NCI-H1436 treated with DMSO at 0.1 percent for 48 hours (cell line): ENCODE measurements at places on chromosomes 6 and 20.

DNA sequence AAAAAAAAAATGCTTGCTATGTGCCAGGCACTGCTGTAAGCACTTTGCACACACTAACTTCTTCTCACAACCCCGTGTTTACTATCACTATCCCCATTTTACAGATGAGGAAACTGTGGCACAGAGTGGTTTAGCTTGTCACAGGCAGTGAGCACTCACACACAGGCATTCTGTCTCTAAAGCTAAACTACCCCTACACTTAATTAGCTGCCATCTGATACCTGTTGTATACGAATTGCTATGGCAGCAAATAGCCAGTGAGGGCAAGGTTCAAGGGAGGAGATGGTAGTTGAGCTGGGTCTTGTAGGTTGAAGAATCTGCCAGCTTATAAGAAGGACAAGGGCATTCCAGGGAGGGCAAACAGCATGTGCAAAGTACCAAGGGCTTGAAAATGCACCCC is 5.2 kb downstream of the TNNC2 start:
- peak; percentile 17 for DNase-seq

DNA sequence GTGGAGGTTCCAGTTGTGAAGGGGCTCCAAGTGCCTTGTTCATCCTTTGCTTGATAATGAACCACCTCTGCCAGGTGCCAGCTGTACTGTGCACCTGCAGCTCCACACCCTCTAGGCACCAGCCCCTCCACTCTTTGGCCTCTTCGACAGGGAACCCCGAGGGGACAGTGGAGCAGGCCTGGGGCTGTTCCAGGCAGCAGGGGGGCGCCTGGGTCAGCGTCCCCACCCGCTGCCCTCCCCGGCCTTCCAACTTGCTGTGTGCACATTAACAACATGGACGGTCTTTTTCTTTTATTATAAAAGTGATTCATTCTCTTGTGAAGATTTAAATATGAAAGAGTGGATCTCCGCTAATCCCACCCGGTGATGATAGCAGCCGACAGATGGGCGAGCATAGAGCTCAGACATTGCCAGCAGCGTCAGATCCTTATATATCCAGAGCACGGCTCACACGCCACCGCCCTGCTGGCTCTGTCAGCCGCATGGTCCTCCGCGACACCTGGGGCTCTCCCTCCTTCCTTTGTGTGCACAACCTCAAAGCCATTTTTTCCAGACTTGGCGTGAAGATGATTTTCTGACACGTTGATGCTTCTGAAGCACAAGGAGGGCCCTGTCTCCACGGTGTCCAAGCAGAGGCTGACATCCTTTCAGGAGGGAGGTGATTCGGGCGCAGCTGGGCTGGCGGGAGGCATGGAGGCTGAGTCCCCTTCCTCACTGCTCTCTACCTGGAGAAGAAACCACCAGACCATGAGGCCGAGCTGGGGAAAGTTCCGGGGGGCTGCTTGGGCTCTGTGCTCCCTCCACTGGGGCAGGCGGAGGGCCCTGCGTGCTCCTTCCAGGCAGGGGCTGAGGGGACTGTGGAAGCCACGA is 22.2 kb upstream of the MRGBP start:
- DNase-seq = no peak

DNA sequence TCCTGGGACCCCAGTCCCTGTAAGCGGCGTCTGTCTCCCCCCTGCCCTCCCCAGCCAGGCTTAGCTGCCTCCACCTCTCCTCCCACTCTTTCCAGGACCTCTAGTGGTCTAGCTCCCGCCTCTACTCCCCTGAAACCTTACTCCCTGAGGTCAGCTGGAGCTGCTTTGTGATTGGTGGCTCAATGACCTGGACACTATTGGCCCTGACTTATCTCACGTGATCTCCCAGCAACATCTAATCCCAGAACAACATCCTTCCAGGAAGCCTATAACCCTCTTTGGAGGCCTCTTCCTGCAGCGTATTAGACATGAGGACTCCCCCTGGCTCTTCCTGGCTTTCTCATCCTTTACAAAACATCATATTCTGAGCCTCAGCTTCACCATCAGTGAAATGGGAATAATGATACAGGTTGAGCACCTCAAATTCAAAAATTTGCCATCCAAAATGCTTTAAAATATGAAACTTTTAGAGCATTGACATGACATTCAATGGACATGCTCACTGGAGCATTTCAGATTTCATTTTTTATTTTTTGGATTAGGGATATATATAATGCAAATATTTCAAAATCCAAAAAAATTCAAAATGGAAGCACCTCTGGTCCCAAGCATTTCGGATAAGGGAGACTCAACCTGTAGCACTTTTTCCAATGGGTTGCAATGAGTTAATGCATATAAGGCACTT is 16.3 kb upstream of the SRC start:
- no peak for DNase-seq

GRCh38 chr6:128857806-128858205 is 25.1 kb upstream of the LAMA2 start:
- DNase-seq = no peak

DNA sequence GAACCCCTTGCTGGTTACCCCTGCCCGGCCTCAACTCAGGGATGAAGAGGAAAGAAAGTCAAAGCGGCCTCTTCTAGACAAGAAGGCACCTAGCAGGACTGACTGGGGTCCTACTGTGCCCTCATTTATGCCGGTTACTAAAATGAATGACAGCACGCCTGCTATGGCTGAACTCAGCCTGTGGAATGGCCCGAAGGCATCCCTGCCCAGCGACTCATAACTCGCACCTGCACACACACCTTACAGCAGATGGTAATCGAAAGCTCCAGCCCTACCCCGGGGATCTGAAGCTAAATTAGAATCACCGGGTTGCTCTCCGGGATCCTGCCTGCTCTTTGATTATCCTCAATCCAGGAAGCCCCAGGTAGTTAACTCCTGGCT is 747 bp upstream of the TXNDC5 start:
- DNase-seq = no peak

- no peak for DNase-seq
Observed at GRCh38 chr6:162200945-162201690, 526.4 kb downstream of the PRKN start.

- DNase-seq = no peak
Observed at GRCh38 chr6:11233673-11234573, 1.5 kb upstream of the NEDD9 start.

DNA sequence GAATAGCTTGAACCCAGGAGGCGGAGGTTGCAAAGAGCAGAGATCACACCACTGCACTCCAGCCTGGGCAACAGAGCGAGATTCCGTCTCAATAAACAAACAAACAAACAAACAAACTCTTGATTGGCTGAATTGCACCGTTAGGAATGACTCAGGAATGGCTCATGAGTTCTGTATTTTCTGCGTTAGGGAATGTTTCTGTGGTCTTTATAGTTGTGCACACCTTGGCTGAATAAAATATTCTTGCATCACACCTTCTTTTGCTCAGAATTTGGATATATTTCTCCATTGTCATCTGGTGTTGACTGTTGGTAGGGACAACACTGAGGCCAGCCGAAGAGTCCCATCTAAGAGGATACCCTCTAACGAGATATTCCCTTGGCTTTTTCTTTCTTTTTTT is 19.6 kb upstream of the PI16 start:
- no peak for DNase-seq

DNA sequence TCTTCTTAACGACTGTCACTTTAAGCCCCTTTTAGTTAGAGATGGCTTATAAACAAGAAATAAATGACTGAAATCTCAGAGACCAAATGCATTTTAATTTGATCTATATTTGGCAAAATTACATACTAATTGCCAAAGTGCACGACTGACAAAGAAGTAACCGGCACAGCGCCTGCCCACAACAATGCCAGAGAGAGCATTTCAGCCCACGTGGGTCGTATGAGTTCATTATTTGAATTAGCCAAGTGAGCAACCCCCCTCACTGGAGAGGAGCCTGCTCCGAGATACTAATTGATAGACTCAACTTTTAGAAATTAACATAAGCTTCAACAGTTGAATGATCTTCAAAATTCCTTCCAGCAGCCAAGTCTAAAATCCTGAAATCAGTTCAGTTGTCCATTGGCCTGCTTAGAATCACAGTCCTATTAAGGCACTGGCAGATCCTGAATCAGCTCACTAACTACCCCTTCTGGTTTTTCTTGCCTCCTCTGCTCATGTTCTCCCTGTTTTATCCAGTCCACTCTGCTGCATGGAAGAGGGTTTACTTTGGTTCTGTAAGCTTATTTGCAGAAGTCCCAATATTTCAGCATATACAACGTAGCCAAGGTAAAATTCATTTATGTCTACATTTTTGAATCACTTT is 519.1 kb upstream of the AGPAT4 start:
- DNase-seq = no peak

GRCh38 chr6:118677193-118677592 is 25.8 kb upstream of the CEP85L start:
- DNase-seq = no peak

DNA sequence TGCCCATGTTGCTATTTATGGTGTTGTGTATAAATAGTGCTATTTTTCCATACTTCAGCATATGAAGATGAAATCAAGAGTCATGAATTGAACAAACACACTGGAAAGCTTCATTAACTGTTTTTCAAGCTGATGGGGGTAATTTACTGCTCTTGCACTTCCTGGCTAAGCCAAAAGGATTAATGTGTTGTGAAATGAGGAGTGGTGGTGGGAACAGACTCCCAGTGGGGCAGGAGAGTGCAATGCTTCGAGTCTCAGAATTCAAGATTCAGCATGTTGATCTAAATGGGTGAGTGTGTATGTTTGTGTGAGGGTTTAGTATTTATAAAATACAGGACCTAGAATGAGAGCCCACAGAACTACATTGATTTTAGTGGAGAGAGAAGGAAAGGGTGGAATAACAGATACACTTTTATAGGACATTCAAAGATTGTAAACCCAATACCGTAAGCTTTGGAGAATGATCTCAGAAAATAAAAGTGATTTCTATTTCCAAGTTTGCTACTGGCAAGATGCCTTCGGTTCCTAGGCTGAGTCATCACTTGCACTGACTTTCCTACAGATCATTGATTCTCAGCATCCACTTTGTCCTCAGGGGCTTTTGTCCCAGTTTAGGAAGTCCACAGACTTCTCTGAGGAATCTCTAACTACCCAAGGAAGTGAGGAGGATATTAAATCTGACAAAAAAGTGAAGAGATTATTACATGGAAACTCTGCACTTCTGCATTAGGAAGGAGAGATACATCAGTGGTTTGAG is 303.6 kb downstream of the TRDN start:
- DNase-seq = no peak

- DNase-seq = no peak
Observed at GRCh38 chr6:9398767-9399373, 963.5 kb upstream of the SLC35B3 start.

GRCh38 chr6:37589941-37590340 is 90.2 kb upstream of the CCDC167 start:
- no peak for DNase-seq

DNA sequence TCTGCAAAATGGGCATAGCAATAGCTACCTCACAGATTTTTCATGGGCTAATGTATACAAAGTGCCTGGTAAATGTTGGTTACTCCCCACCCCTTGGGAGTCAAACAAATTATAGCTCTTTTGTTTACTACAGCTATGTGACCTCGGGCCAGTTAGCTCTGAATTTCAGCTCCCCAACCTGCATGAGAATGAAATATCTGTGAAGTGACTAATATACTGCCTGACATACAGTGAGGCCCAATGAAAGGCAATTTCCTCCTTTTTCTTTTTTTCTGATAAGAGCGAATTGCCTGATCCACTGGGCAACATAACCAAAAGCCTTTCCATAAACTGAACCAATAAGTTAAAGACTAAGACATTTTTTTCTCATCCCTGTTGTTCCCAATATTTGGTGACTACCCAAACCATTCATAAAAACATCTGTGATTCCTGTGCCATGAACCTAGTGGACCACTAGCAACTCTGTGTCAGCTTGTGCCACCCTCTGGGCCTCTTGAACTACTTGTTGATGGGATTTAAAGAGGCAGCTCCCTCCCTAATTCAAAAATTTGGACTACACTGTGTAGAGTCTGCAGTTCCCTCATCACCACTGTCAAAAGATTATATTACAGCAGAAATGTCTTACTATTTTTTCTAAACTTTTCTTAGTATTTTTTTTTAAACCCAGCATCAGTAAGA is 91.9 kb upstream of the TMEM30A start:
- no peak for DNase-seq

DNA sequence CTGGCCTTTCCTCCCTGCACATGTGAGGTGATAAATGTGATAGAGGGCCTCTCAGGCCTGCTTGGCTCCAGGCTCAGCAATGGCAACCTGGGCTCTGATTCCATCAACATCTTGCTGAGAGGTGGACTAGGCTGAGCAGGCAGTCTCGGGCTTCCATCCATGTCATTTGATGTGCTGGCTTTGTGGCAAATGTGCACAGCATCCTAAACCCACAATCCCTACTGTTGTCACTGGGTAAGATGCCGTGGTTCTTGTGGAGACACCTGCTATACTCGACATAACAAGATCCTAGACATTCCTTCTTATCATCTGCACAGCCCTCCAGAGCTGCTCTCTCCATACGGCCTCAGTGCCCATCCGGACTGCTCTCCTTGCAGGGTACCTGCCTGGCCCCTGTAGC is 2.8 kb upstream of the ZCCHC3 start:
- DNase-seq = no peak

DNA sequence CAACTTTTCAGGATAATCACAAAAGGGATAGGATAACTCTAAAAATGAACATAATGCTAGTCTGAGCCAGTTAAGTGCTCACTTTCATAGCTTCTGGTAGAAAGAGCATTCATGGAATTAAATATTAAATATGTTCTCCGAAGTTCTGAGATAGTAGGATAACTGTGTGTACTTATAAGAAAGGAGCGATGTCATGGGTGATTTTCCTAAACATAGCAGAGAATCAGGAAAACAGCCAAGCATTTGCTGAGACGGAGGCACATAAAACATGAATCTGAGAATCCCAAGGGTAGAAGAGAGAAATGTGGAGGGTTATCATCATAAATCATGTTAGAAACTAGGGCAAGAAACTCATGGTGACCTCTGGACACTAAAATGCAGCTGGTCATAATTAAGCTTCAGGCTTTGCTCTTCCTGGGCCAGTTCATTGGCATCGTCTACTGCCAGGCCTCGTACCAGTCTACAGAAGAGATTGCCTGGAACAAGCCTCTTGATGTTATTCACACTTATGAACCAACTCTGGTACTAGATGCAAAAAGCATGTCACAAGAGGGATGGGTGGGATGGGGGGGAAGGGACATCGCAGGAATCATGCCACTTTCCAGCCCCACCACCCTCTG is 436.6 kb downstream of the PRKN start:
- no peak for DNase-seq

- DNase-seq = no peak
Observed at GRCh38 chr6:162234631-162235030, 492.9 kb downstream of the PRKN start.

- no peak for DNase-seq
Observed at GRCh38 chr6:127738423-127738822, 161.4 kb downstream of the C6orf58 start.

DNA sequence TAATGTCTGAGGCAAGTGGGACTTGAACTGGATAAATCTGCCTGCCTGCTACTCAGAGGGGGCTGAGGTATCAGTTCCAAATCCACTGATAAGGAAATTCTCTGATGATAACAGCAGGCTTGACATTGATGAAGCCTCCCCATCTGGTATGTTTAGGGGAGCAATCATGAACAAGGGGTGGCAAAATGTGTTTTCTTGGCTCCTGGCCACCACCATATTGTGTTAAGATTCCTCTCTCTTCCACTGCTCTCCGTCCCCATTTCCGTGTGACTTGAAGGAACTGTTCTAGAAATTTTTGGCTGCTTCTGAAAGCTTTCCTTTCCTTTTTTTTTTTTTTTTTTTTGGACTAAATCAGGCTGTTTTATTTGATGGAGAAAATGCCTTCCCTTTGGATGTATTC is 335.3 kb upstream of the NRSN1 start:
- DNase-seq = no peak
